A673 (cell line): ENCODE measurements at places on chromosomes 13 and 19.

- DNase-seq, result no peak
Observed at GRCh38 chr13:46858163-46858562, 38.7 kb downstream of the HTR2A start.

DNA sequence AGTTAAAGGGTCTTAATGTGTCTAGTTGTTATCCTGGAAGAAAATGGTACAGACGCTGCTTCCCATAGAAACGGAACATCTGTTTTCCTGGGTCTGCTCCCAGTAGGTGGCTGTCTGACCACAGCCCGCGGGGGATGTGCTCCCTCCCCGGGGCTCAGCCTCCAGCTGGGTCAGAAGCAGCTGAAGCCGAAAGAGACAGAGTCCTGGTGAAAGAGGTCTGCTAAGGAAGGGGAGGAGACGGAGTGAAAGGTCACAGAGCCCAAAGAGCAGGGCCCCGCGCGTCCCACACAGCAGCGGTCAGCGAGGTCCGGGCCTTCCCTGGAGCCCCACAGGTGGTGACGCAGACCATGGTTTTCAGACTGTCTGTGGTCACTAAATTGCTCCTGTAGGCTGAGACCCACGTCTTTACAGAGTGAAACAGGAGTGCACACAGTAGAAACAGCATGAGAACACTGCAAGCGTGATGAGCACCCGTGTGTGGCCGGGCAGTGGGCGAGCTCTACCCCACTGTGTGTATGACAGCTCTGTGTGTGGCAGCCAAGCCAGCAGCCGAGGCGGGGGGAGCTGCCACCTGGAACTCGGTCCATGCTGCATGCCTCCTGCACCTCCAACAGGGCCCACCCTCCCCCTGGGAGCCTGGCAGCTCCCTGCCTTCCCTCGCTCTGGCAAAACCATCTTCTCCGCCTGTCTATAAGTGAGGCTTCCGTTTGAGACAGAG lies 52.0 kb upstream of the C13orf46 start:
- DNase-seq, result no peak

DNA sequence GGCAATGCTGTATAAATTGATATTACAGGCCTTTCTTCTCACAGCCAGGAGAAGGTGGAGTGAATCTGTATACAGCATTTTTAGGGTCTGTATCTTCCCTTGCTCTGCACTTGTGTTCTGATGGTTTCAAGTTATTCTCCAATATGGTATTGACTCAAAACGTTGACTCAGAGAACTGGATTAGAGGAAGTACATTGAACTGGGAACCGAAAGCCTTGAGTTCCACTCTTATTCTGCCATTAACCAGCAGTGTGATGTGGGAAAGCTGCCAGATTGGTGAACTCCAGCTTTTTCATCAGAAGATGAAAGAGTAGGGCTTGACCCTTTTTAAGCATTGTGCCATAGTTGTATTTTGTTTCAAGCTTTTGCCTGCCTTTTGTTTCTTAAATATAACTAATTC lies 167.7 kb downstream of the SPRY2 start:
- no peak for DNase-seq

DNA sequence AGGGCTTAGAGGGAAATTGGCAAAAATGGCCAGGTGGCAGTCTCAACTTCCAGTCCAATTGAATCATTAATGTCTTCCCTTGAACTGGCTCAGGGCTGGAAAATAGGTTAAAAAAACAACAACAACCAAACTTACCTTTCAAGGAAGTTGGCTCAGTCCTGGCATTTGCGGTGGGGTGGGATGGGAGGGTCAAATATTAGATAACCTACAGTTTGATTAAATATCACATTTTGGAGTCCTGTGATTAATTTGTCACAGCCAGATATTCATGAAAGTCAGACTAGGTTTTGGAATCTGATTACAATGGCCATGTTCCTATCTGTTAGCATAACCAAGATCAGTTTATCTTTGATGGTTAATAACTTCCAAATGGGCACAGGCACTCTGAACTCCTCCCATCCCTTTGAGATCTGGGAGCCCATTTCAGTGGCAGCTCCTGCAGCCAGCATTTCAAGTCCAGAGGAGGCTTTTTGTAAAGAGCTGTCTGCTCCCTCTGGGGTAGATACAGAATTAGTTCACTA lies 7.8 kb upstream of the DZIP1 start:
- no peak for DNase-seq

- peak; percentile 28 for DNase-seq
Observed at GRCh38 chr19:1254530-1255185, 6.3 kb downstream of the MIDN start.

DNA sequence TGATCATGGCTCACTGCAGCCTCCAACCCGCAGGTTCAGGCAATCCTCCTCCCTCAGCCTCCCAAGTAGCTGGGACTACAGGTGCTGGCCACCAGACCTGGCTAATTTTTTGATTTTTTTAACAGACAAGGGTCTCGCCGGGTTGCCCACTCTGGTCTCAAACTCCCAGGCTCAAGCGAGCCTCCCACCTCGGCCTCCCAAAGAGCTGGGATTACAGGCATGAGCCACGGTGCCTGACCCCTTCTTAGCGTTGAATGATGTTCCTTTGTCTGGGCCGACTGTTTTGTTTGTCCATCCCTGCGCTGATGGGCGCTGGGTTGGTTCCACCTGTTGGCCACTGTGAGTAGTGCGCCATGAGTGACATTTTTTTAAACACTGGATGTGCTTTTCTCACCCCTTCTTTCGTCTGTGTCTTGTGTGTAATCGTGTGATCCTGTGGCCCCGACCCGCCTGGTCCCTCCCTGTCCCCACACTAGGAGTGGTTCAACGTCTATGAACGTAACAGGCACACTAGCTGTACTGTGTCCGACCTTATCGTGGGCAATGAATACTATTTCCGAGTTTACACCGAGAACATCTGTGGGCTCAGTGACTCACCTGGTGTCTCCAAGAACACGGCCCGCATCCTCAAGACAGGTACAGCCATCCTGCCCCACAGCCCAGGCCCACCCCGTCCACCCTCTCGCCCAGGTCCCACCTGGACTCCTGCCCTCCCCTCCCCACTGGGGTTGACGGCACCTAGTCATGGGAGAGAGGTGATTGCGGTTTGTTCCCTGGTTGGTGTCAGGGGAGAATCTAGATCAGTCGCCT lies 15.0 kb upstream of the EMC10 start:
- DNase-seq, result peak; percentile 75

DNA sequence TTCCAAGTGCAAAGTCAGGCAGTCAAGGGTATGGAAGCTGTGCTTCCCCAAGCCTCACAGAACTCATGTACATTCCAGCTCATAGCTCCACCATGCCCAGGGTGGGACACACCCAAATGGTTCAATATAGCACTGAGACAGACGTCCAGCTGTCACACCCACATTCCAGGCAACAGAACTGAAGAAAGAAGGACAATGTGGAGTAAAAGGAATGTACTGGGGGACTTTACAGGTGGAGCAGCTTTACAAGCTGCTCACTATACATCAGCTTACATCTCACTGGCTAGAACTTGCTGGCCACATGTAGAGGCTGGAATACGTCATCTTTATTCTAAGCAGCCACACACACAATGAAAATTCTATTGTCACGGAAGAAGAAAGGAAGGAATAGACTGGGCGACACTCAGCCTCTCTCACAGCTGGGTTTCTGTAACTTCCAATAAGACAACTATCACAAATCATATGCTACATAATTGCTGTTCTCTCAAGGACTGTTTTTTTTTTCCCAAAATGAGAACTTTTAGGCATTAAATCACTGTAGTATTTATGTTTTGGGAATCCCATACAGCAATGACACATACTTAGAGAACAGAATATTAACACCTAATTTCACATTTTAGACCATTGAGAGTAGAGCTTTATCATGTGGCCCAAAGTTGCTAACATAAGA lies 86.1 kb downstream of the KLF12 start:
- no peak for DNase-seq

GRCh38 chr13:46553886-46554858 lies 1.2 kb downstream of the LRCH1 start:
- peak; percentile 92 for DNase-seq

DNA sequence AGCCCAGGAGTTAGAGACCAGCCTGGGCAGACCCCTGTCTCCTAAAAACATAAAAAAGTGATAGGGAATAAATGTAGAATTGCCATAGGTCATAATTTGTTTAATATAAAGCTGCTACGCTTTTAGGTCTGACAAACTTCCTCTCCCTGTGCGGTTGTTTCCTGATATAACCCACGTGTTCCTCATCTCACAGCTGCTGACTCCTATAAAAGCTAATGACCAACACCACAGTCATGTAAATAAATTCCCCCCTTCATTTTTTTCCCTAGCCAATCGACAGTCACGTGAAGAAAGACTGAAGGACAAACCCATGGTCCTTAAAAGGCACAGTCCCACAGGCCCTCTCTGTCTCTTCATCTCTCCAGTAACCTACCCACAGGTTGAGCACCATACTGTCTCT lies 27.5 kb downstream of the ZNF266 start:
- DNase-seq, result peak; percentile 4

GRCh38 chr19:9877780-9878510 lies 42.8 kb downstream of the PIN1 start:
- DNase-seq, result no peak

GRCh38 chr19:45351401-45351952 lies 10.9 kb downstream of the KLC3 start:
- DNase-seq, result no peak

- no peak for DNase-seq
Observed at GRCh38 chr19:39411081-39411831, 1.2 kb upstream of the PLEKHG2 start.

DNA sequence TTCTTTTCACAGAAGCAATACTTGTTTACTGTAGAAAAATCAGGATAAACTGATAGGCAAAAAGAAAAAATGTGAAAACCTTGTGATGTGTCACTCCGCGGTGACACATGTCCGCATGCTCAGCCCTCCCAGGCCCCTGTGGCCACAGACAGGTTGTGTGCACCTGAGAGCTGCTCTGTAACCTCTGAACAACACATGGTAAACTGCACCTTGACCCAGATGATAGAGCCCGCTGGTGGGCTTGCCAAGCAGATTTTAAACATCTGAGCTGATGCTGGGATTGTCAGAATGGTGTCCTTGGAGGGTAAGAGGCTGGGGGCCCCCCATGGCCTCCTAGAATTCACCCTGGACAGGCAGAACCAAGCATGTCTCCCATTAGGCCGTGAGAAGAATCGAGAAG lies 33.8 kb downstream of the DHRS12 start:
- no peak for DNase-seq

DNA sequence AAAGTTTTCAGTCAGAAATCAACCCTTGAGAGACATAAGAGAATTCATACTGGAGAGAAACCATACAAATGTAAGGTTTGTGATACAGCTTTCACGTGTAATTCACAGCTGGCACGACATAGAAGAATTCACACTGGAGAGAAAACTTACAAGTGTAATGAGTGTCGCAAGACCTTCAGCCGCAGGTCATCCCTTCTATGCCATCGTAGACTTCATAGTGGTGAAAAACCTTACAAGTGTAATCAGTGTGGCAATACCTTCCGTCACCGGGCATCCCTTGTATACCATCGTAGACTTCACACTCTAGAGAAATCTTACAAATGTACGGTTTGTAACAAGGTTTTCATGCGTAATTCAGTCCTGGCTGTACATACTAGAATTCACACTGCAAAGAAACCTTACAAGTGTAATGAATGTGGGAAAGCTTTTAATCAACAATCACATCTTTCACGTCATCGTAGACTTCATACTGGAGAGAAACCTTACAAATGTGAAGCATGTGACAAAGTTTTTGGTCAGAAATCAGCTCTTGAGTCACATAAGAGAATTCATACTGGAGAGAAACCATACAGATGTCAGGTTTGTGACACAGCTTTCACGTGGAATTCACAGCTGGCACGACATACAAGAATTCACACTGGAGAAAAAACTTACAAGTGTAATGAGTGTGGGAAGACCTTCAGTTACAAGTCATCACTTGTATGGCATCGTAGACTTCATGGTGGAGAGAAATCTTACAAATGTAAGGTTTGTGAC lies 15.7 kb upstream of the ZNF701 start:
- DNase-seq, result no peak

DNA sequence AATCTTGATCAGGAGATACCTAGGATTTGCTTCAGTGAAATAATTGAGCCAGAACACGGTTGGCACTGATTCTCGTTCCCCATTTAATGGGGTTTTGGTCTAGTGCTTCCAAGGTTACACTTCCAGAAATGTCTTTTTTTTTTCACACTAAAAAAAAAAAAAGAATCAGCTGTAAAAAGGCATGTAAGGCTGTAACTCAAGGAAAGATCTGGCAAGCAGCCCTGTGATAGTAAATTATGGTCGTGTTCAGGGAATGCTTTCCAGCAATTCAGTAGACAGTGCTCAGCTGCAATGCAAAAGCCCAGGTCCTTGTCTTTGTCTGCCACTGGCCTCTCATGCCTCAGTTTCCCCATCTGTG lies 27.2 kb upstream of the NDUFS7 start:
- no peak for DNase-seq

DNA sequence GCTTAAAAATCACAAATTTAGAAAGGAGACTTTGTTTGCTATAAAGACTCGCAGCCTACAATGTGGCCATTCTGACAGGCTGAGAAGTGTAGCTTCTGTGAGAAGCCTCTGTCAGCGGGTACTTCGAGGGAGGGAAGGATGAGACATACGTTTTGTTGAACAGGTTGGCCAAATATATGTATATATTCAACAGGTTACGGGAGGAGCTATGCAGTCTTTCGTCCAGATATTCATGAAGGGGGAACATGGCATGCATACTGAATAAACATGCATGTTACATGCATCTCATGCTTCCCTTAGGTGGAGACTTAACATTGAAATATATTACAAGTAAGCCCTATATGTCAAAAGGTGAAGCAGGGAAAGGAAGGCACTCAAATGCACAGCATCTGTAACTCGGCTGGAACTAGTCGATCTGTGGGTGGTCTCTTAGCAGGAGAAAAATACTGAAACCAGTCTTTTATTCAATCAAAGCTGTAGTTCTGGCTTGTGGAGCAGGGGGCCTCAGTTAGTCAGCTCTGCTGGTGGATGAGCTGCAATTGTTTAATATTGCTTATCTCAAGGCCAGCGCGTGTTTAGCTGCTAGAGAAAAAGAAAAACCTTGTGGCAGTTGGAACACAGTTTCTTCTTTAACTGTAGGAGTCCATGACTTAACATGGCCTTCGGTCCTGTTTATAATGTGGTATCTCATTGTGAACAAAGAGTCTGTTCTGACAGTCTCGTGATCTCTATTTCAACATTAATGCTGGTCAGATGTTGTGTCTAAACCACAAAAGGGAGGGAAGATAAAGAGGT lies 94.3 kb downstream of the FAM216B start:
- DNase-seq, result peak; percentile 30

- DNase-seq, result no peak
Observed at GRCh38 chr19:19050104-19050503, 13.7 kb upstream of the SLC25A42 start.

GRCh38 chr19:46697204-46697960 lies 19.5 kb downstream of the PRKD2 start:
- DNase-seq, result peak; percentile 97

GRCh38 chr13:103213152-103213551 lies 146.9 kb upstream of the SLC10A2 start:
- no peak for DNase-seq

DNA sequence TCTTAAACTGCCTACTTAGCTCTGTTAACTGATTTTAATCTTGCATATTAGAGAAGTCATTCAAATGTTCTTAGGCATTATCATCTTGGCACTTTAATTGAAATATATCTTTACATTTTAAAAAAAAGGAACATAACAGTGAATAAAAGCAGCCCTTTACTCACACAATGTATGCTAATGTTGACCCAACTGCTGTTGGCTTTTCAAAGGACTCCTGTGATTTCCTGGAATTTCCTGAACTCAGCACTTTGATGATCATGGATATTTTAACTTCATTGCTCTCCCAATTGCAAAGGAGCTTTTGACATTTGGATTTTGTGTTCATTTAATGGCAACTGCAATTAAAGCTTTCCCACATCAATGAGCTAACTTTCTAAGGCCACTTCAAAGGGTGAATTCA lies 1230.3 kb downstream of the DIAPH3 start:
- no peak for DNase-seq

GRCh38 chr13:42847891-42848663 lies 66.7 kb downstream of the FAM216B start:
- DNase-seq, result peak; percentile 13
